ENCODE measurements at places on chromosomes 11 and 22.

- DNase-seq = no peak
These were observed 257.7 kb downstream of the SOX6 start for GRCh38 chr11:16098526-16099205.

DNA sequence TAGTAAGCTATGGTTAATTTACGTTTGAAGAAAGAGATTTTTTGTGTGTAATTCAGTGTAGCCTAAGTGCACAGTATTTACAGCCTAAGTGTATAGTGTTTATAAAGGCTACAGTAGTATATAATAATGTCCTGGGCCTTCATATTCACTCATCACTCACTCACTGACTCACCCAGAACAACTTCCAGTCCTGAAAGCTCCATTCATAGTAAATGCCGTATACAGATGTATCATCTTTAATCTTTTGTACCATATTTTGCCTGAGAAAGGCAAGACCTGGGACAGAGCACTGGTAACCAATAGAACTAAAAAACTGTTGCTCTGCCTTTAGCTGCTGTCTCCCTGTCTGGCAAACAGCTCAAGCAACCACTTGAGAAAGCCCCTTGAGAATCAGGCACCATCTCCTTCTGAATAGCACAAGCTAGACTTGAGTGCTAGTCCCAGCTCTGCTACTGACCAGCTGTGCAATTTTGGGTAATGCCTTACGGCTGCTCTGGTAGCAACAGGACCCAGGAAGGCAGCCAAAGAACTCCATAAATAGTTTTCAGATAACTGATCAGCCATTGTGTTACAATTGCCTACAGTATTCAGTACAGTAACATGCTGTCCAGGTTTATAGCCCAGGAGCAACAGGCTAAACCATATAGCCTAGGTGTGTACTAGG, 131.3 kb downstream of the KCNC1 start:
- DNase-seq = no peak

DNA sequence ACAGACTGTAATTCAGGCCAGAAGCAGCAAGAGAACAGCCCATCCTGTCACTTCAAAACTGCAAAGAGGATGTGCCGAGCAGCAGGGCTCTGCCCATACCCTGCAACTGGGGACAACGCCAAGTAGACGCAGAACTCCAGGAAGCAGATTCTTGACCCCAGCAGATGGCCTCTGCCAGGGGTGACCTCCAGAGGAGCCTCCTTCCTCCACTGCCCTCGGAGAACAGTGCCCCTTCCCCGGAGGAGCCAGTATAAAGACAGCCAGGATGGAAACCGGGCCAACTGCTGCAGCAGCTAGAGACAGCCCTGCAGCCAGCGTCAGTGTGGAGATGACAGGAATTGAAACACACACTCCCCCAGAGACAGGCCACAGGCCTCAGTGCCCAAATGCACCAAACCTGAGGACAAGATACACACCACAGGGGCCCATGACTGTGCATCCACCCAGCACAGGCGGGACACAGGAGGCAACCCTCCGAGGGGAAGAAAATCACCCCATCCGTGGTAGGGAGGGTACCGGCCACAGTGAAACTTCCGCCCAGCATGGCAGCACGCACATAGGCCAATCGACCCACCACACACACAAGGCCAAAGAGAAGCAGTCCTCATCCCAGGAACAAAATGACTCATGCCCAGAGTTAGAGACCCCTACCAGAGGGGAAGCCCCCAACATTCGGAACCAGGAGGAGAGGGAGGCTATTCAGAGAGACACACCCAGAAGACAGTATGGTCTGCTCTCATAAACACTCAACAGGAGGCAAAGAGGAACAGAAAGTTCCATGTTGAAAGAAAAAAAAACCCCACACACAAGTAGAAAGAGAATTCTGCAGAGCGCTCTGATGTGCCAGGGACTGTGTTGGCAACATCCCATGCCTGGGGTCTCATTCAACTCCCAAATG, 5.6 kb downstream of the AHNAK start:
- peak; percentile 52 for DNase-seq

DNA sequence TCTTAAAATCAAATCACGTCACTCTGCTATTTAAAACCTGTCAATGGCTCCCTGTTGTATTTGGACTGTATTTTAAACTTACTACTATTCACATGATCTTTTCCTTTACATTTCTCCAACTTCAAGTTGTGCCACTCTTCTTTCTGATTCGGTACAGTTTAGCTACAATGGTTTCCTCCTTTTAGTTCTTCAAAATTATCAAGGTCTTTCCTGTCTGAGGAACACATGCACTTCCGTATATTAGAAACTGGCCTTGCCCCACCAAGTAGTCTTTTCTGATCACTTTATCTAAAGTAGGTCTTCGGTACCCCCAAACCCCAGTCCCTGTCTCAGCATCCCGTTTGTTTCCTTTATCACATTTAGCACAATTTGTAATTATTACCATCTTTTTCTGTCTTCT, 81.8 kb downstream of the MTMR3 start:
- DNase-seq = no peak

GRCh38 chr11:70625582-70626518, 227.5 kb downstream of the CTTN start:
- no peak for DNase-seq

DNA sequence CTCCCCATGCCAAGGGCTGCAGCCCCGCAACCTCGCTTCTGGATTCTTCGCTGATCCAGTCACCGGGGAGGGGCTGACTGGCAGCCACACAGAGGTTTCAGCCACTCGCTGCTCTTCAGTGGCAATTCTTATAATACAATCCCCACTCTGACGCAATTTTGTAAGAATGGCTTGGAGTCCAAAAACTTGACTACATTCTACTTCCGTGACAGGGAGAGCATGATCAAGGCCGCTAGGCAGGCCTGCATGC, 14.9 kb downstream of the PPM1F start:
- no peak for DNase-seq

- DNase-seq = no peak
These were observed 354.4 kb downstream of the SOX6 start for GRCh38 chr11:16001899-16002426.

DNA sequence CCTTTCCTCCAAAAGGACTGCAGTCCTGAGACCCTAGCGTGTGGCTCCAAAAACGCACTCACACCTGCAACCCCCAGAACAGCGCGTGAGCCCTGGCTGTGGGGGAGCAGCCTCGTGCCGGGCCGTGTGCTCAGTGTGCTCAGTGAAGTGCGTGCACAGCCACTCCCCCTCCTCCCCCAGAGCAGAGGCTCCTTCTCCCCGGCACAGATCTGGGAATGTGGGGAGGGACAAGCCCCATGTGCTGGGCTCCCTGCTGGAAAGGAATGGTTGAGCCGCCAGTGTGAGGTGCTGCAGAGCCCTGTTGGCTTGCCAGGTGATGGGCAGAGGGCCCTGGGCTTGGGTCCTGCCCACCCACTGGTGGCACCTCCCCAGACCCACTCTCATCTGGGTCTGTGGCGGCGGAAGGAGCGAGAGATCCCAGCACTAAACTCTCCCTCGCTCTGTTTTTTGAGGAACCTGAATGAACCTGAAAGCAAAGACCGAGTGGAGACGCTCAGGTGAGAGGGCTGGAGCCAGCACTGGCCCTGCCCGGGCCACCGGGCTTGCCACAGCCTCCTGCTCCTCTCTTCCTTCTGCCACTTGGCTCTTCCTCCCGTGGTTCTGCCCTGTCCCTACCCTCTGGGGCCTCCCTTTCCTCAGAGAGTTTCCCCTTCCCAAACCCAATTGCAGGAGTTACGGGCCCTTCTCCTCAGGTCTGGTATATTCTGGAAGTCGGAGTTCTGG, 9.0 kb downstream of the RCOR2 start:
- DNase-seq = no peak

DNA sequence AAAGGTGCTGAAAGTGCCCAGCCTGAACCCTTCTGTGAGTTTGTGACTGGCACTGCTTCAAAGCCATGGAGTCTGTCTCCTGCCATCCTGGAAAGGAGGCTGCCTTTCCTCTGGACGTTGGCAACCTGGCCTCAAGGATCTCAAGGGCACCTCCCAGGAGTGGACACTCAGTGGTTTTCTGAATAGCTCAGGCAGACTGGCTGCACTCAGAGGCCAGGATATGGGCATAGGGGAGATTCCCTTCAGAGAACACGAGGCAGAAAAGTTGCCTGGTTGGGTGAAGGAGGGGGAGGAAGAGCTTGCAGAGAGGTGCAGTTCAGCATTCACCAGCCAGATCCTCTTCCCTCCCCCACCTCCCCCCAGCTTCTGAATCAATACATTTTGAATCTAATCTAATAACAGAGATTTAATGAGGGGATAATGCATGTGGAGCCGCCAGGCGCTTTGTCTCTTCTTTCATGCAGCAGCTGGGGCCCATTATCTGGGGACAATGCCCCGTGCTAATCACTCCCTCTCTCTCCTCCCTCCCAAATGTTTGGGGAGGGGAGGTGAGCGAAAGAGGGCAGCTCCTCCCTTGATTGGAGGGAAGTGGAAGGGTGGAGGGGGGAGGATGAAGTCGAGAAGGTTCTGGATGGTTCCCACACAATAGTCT, 17.7 kb downstream of the HTR3A start:
- no peak for DNase-seq

- no peak for DNase-seq
These were observed 6.6 kb downstream of the PARVB start for GRCh38 chr22:44030702-44031082.

GRCh38 chr22:23897320-23897719, 3.1 kb downstream of the MIF start:
- no peak for DNase-seq

GRCh38 chr11:92357344-92357743, 132.7 kb downstream of the FAT3 start:
- DNase-seq = no peak

DNA sequence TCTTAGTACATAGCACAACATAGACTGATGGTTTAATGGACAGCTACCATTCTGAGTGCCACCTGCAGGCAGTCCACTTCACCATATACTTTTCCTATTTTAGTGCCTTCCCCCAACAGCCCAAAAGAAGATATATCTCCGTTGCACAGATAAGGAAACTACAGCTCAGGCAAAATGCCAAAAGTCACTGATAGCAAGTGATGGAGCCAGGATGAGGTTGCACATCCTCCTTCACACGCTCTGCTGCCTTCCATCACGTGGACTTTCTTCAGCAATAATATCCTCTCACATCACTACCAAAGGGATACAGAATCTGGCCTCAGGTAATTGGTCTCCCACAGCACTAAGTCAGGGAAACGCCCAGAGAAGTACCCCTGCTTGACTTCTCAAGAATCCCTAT, 7.5 kb downstream of the TCF20 start:
- no peak for DNase-seq

- DNase-seq = no peak
These were observed 122.9 kb downstream of the MAML2 start for GRCh38 chr11:96219981-96220623.

DNA sequence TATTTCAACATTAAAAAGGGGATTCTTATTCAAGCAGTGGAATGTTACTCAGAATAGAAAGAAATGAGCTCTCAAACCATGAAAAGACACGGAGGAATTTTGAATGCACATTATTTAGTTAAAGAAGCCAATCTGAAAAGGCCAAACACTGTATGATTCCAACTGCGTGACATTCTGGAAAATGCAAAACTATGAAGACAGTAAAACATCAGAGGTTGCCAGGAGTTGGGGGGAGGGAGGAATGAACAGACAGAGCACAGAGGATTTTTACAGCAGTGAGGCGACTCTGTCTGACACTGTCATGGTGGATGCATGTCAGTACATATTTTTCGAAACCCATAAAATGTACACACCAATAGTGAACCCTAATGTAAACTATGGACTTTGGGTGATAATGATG, 22.9 kb upstream of the THY1 start:
- no peak for DNase-seq

- no peak for DNase-seq
These were observed 94.1 kb downstream of the MTMR3 start for GRCh38 chr22:29977107-29977506.
